ENCODE measurements at places on chromosomes 16 and 17. TPM values are rescaled to one million over a fixed set of nuclear protein-coding genes. Genes with fewer than 3 reads are reported as not detected.
A peak's percentile ranks its signal among the peaks of the same experiment; 100 is the strongest.

- H3K27me3 ChIP-seq = no peaks in the 10 kb centered on the region
- no peak overlapping the region for H3K27ac ChIP-seq
- H3K4me3 ChIP-seq = no peak overlapping the region
- H3K36me3 ChIP-seq = no peaks in the 10 kb centered on the region
- DNase-seq = no peak
- H3K4me1 ChIP-seq = no peaks in the 10 kb centered on the region
These were observed 1736.4 kb downstream of the TP53TG3F start for GRCh38 chr16:35195864-35196216.

GRIN2C gene
- total RNA-seq = 0.48 TPM

DNA sequence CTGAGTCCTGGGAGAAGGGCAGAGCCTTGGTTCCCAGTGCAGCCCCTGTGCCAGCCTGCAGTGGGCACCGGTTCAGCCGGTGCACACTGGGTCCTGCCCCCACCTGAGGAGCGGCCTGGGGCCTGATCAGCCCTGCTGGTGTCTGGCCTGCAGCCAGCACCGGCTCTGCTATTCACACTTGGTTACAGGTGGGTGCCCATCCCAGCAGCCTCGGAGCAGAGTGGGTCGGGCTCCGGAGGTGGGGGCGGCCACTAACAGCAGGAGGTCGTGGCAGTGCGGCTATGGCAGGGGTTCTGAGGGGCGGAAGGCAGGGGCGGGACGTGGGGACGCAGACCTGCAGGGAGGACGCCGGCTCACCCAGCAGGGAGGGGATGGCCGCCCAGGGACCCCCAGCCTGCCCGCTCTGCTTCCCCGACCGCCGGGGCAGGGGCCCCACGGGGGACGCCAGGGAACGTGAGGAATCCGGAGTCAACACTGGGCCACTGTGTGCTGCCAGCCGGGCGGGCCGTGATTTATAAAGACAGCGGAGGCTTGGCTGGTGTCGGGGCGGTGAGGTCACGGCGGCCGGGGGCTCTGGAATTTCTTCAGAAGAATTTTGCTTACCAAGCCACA is 20.3 kb downstream of the METRNL start:
- no peak for DNase-seq
- H3K4me3 ChIP-seq = peak overlapping the region; percentile 20
- H3K27me3 ChIP-seq = no peaks in the 10 kb centered on the region
- peak overlapping the region; percentile 22 for H3K27ac ChIP-seq
- peaks cover 16% of the 10 kb centered on the region for H3K4me1 ChIP-seq

HP gene
- 61.9 TPM for total RNA-seq

FAM20A gene
- 6.2 TPM for total RNA-seq

TRPV3 gene
- 1.0 TPM for total RNA-seq

ASGR1 gene
- total RNA-seq = 1.4 TPM

DNA sequence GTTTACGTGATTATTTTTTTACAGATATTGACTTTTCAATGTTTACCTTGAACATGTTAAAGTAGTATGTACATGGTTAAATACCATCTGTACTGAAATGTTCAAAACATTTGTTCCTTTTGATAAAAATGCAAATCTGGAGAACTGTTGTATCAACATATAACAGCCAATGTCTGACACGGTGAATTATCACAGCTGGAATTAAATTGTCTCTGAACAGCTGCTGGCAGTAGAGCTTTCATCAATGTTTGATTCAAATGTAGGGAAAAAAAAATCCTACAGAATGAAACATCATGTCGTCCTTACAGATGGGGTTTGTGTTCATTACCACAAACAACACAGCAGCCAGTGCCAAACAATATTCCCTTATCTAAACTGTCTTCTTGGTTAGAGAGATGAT is 79.9 kb downstream of the TOX3 start:
- H3K4me3 ChIP-seq = no peak overlapping the region
- H3K36me3 ChIP-seq = no peaks in the 10 kb centered on the region
- H3K27me3 ChIP-seq = no peaks in the 10 kb centered on the region
- no peak for DNase-seq

All from breast epithelium (tissue), 4 donors.